Suppressor macrophage treated with lipopolysaccharide for 4 hours (primary cell): ENCODE measurements at places on chromosomes 16 and 17.
A peak's percentile ranks its signal among the peaks of the same experiment; 100 is the strongest.

DNA sequence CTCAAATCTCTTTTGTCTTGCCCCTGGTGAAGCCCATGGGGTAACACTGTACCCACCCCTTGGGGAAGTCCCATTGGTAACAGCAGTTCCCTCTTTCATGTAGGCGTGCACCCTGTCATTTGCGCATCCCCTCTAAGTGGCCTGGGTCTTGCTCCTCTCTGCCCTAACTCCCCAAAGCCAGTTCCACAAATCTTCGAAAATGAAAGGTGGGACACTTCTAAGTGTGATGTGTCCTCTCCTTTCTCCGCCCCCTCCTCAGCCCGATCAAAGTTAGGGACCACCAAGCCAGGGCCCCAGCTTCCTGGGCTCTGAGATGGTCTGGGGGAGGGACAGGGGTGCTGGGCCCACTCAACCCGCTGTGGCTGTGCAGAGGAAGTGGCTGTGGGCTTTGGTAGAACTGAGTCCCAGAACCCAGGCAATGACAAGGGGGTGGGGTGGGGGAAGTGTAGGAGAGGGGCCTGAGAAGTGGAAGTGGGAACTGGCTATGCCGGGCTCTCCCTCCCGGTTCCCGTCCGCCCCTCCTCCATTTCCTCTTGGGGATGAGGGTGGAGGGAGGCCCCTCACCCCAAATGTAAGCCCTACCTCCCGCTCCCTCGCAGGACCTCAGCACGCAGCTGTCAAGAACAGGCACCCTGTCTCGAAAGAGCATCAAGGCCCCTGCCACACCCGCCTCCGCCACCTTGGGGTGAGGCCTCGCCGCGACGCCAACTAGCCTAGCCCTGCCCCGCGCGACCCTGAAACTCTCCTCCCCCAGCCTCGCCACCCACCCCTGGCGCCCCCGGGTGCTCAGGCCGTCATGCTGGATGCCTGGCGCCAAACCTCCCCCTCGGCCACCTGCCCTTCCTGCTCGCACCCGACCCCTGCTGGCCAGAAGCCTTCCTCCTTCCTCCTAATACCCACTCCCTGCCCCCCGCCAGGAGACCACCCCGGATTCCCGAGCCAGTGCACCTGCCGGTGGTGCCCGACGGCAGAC, 8.7 kb downstream of the ABI3 start:
- DNase-seq = peak; percentile 77

DNA sequence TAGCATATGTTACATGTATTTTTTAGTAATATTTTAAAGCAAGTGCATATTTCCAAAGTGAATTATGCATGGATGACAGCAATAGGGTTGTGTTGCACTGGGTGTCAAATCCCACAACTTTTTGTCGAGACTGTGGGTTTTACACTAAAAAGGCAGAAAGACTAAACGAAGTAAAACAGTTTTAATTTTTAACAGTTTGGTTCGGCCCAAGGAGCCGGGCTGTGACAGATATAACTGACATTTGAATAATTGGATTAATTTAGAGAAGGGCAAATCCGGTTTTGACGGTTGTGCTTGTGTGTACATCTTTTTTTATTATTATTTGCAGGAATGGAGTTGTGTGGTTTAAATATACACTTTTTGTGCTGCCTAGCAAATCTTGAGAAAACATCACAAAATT, 263.6 kb downstream of the FTO start:
- no peak for DNase-seq

GRCh38 chr16:81440888-81441761, 3.5 kb upstream of the CMIP start:
- DNase-seq = no peak

- DNase-seq = no peak
Observed at GRCh38 chr17:49471089-49471683, 23.9 kb upstream of the NGFR start.

DNA sequence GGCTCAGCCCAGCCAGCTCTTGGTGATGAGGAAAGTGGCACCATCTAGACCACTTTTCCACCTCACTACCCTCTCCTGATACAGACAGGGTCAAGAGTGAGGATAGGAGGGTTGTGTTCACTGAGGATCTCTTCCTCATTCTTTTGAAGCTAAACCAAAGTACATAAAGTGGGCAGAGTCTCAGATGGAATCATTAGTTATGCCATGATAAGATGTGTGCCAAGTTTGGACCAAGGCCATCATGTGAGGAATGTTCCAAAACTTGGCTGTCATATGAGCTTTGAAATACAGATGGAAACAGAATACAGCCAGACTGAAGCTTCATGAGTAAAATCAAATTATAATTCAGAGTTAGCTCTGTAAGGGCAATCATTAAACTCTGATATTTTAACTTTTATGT, 37.2 kb downstream of the ACSM1 start:
- DNase-seq = no peak

DNA sequence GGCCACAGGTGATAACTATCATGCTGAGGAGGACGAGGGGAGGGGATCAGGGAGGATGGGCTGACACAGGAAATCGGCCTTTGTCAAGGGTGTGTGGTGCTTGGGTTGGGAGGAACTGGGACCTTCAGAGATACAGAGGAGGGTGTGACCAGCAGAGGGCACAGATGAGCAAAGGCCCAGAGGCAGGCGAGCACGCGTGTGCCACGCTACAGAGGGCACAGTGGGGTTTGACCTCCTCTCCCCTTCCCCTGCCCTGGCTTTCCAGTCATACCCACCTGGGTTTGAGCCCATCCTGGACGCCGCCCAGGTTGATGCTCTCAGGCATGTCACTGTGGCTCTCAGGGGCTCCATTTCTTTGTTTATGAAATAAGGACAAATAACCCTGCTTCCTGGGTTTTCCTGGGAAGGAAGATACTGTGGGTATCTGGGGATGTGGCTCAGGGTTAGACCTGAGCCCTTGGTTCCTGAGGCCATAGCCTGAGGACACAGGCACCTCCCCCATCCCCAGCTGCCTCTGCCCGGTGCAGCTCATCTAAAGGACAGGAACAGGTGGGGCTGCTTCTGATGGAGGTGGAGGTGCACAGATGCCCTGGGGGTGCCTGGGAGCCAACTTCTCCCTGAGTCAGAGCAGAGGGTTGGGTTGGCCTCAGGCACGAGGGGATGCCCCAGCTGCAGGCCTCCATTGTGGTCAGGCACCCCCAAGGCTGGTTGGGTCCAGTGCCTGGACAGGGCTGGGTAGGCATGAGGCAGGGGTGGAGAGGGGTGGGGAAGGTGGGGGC, 51.8 kb downstream of the BEAN1 start:
- DNase-seq = peak; percentile 83

GRCh38 chr17:50737118-50737698, 17.8 kb downstream of the LUC7L3 start:
- DNase-seq = no peak

DNA sequence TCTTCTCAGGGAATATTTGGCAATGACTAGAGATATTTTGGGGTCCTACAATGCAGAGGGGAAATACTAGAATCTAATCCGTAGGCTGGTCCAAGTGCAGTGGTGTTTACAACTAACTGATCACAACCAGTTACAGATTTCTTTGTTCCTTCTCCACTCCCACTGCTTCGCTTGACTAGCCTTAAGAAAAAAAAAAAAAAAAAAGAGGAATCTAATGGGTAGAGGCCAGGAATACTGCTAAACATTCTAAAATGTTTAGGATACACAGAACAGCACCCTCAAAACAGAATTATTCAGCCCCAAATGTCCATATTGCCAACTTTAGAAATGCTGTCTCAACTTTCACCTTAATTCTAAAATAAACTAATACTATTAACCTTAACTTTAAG, 49.0 kb upstream of the SKAP1 start:
- DNase-seq = no peak

DNA sequence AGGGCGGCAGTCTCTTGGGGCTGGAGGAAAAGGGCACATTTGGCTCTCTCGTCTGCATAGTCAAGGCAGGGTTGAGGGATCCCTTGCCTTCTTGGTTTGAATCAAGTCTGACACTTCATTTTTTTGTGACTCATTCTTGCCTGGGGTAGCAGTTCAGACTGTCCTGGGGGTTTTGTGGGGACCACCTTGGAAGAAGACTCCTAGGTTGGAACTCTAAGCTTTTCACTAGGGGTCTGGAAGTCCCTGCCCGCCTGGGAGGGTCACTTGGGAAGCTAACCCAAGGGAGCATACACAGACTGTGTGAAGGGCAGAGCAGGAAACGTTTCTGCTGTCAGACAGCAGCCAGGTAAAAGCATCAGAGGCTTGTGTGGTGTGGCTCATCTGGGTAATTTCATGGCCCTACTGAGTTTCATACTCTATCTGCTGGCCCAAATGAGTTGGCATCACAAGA, 11.3 kb downstream of the YPEL2 start:
- DNase-seq = no peak

- peak; percentile 84 for DNase-seq
Observed at GRCh38 chr17:75270218-75270965, 639 bp downstream of the MIF4GD start.

- peak; percentile 78 for DNase-seq
Observed at GRCh38 chr16:23950898-23951297, 115.1 kb downstream of the PRKCB start.

DNA sequence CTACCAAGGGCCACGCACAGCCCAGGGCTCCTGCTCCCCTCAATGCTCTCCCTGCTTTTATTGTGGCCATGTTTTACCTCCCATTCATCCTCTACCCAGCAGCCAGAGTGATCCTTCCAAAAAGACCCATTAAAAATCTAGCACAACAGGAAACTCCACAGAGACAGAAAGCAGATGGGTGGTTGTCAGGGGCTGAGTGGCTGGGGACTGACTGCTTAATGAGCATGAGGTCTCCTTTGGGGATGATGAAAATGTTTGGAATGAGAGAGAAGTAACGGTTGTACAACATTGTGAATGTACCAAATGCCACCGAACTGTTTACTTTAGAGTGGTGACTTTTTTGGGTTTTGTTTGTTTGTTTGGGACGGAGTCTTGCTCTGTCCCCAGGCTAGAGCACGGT, 107.4 kb downstream of the GAS7 start:
- no peak for DNase-seq

- DNase-seq = no peak
Observed at GRCh38 chr16:16149710-16150116, 73.6 kb downstream of the ABCC6 start.

GRCh38 chr17:45676695-45677094, 107.4 kb upstream of the CRHR1 start:
- DNase-seq = no peak

DNA sequence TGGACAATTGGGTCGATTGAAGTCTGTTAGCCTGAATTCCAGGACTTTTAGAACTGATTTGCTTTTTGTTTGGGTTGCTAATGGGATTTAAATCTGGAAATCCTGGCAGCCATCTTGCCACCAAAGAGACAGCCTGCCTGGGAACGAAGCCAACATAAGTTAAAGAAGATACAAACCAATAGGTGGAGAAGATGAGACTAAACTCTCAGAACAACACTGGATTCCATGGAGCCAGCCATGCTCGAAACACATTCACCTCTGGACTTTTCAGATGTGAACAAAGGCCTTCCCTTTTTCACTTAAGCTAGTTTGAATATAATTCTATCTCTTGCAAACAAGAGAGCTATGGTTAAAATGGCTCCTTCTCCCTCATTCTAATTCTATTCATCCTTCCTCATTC, 135.9 kb downstream of the TOX3 start:
- DNase-seq = no peak

GRCh38 chr17:76805319-76805718, 62.9 kb upstream of the MGAT5B start:
- peak; percentile 5 for DNase-seq

- DNase-seq = no peak
Observed at GRCh38 chr17:41972571-41973407, 6.2 kb downstream of the CNP start.
